ENCODE measurements at places on chromosomes 7 and 10.

DNA sequence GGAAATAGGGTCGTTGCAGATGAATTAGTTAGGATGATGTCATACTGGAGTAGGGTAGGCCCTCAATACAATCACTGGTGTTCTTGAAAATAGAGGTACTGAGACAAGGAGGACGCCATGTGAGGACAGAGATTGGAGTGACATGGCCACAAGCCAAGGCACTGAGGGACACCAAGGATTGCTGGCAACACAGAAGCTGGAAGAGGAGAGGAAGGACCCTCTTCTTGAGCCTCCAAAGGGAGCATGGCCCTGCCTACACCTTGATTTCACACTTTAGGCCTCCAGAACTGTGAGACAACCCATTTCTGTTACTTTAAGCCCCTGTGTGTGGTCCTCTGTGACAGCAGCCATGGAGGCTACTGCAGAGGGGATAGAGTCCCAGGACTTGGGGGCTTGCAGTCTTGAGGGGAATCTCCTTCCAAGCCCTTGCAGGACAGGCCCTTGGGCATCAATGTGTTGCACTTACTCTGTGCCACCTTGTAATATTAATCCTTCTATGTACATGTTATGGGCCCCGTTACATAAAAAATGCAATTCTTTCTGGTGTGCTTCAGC, 3.7 kb upstream of the AOC1 start:
- no peak for DNase-seq

DNA sequence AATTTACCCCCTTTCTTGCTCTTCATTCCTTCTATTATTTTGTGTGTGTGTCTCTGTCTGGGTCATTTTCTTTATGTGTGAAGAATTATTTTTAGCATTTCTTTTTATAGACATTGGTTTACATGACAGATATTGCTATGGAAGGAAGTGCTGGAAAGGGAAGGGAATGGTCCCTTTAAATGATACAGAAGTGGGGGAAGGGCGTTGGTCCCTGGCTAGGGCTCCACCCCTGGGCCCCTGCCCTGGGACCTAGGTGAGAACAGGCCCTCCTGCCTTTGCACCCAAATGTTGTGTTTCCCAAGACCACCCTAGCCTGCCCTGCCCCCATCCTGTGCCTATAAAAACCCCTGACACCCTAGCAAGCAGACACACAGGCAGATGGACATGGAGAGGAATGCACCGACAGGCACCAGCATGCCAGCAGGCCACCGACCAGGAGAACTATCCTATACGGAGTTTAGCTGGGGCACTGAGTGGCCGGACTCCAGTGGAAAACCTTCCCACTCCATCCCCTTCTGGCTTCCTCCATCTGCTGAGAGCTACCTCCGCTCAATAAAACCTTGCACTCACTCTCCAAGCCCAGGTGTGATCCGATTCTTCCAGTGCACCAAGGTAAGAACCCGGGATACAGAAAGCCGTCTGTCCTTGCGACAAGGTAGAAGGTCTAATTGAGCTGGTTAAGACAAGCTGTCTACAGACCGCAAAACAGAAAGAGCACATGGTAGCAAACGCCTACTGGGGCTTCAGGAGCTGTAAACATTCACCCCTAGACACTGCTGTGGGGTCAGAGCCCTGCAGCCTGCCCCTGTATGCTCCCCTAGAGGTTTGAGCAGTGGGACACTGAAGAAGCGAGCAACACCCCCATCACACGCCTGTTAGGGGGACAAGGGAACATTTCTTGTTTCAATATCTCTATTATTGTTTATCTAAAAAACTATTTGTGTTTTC, 515.7 kb downstream of the SORCS1 start:
- no peak for DNase-seq

GRCh38 chr7:46229409-46229808, 308.3 kb upstream of the IGFBP3 start:
- no peak for DNase-seq

- DNase-seq: no peak
Measured at GRCh38 chr7:29039821-29040578, 81.9 kb upstream of the TRIL start.

- no peak for DNase-seq
Measured at GRCh38 chr7:130430841-130431666, 9.8 kb downstream of the CEP41 start.

GRCh38 chr7:22676385-22676784, 50.6 kb upstream of the IL6 start:
- no peak for DNase-seq

GRCh38 chr10:3292636-3293035, 120.1 kb upstream of the PITRM1 start:
- DNase-seq: no peak

GRCh38 chr7:28558236-28558635, 145.9 kb downstream of the CREB5 start:
- DNase-seq: no peak

GRCh38 chr10:34711500-34711899, 103.6 kb downstream of the PARD3 start:
- DNase-seq: no peak

DNA sequence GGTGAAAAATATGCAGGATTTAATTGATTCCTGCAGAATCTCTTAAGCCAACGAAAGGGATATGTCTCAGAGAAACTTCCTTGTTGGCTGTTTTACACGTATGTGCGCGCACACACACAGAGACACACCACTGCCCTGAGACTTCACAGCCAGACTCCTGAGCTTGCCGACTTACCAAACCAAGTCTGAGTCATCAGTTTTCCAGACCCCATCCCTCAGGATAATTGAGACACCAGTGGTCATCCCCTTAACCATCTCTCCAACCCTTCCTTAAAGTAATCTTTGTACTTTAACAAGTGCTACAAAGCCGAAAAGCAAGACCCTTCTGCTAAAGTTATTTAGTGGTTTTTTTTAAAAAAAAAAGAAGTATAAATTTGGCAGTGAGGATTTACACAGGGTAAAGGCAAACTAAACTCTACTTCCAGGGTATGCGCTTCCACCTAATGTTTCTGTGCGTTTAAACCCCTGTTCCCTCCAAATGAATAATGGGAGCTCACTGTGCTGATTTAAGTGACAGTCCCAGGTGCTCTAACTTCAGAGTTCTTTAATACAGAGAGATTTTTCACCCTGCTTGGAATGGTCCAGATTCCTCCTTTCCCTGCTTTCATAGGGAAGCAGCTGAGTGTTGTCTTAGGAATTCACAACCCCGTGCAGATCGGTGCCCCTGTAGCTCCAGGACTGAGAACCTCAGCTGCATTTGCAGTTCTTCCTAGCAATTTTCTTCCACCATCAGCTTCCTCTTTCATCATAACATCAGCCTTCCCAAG, 198.5 kb downstream of the INHBA start:
- no peak for DNase-seq

DNA sequence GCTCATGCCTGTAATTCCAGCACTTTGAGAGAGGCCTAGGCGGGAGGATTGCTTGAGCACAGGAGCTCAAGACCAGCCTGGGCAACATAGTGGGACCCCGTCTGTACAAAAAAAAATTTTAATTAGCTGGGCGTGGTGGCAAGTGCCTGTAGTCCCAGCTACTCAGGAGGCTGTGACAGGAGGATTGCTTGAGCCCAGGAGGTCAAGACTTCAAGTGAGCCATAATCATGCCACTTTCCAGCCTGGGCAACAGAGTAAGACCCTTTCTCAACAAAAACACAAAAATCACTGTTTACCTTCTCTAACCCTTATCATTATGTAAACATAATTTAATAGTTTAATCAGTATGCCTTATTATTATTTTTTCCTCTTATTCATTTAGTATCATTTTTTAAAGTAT, 44.5 kb downstream of the GBF1 start:
- DNase-seq: no peak

GRCh38 chr10:132626761-132627665, 89.4 kb downstream of the INPP5A start:
- no peak for DNase-seq

GRCh38 chr10:17479015-17479615, 24.7 kb upstream of the ST8SIA6 start:
- no peak for DNase-seq

- DNase-seq: no peak
Measured at GRCh38 chr7:41187322-41187721, 515.6 kb downstream of the INHBA start.

GRCh38 chr7:21185653-21186265, 242.1 kb upstream of the SP4 start:
- no peak for DNase-seq

DNA sequence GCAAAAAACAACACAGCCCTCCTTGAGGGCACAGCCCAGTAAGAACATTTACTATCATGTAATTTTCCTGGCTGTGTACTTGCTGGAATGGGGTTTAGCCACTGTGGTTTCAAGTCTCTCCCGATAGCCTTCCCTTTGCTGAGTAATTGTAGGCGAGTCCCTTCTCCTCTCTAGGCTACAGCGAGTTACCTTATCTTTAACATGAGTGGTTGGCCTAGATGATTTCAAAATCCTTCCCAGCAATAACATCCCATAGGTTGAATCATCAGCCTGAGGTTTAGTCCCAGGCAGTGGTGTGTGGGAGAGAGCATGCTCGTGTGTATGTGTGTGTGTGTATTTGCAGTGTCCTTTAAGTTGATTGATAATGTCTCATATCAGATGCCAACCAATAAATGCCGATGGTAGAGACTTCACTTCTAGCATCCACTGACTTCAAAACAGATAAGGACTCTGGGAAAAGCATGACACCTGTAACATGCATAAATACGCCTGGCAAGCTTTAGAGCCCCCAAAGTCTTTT, 142.9 kb upstream of the ZMIZ1 start:
- no peak for DNase-seq

DNA sequence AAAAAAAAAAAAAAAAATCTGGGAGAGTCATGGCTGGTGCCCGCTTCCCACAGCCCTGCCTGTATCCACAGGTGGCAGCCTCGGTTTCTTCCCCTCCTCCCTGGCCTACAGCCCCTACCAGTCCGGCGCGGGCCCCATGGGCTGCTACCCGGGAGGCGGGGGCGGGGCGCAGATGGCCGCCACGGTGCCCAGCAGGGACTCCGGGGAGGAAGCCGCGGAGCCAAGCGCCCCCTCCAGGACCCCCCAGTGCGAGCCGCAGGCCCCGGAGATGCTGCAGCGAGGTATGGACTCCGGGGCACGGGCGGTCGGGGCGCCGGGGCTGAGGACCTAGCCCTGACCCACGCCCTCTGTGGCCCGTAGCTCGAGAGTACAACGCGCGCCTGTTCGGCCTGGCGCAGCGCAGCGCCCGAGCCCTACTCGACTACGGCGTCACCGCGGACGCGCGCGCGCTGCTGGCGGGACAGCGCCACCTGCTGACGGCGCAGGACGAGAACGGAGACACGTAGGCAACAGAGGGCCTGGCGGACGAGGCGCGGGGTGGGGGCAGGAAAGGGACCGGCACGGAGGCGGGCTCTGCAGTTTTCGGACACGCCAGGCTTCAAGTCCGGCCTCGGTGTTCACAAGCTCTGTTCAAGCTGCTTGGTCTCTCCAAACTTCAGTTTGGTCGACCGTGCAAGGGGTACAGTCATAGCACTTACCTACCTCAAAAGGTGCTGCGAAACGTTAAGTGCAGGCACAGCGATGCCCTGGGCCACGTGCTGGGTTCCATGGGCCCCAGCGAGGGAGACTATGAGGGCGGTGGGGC, 3.9 kb downstream of the NFKB2 start:
- DNase-seq: peak; percentile 93

DNA sequence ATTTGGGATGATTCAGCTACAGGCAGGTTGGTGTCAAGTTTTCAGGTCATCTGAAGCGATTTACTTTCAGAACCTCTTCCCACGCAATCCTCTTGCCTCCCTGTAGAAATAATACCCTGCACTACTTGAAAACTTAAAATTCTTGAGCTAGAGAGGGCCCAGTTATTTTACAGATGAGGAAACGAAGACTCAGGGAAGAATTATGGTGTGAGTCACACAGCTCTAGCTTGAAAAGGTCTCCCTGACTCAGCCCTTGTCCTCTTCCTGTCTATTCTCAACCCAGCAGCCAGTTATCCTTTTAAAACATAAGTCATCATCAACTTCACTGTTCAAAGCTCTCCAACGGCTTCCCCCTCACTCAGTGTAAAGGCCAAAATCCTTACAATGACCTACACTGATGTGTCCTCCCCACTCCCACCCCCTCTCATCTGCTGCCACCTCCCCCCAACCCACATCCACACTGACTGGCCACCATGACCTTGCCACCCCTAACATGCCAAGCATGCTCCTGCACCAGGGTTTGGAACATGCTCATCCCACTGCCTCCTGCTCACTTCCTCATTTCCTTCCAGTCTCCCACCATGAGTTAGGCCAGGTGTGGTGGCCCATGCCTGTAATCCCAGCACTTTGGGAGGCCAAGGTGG, 3.4 kb downstream of the DNMBP start:
- no peak for DNase-seq

DNA sequence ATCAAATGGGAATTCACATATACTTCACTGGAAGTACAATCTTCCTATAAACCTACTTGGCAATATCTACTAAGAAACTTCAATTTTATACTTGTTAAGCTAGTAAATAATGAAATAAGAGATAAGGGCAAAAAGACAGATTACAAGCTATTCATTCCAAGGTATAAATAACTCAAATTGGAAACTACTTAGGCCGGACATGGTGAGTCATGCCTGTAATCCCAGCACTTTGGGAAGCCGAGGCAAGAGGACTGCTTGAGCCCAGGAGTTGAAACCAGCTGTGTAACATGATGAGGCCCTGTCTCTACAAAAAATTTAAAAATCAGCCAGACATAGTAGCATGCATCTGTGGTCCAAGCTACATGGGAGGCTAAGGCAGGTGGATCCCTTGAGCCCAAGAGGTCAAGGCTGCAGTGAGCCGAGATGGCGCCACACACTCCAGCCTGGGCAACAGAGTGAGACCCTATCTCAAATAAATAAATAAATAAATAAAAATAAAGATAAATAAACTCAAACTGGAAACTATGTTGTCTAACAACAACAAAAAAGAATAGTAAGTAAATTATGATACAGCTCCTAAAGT, 37.6 kb downstream of the ARHGAP21 start:
- DNase-seq: no peak

- DNase-seq: no peak
Measured at GRCh38 chr10:61472090-61472674, 19.0 kb upstream of the TMEM26 start.

- DNase-seq: peak; percentile 2
Measured at GRCh38 chr7:42151309-42151708, 85.7 kb downstream of the GLI3 start.

Data from cerebellum (tissue), 4 donors.